Naive thymus-derived CD8-positive, alpha-beta T cell (primary cell): ENCODE measurements at places on chromosomes 13 and 19.

DNA sequence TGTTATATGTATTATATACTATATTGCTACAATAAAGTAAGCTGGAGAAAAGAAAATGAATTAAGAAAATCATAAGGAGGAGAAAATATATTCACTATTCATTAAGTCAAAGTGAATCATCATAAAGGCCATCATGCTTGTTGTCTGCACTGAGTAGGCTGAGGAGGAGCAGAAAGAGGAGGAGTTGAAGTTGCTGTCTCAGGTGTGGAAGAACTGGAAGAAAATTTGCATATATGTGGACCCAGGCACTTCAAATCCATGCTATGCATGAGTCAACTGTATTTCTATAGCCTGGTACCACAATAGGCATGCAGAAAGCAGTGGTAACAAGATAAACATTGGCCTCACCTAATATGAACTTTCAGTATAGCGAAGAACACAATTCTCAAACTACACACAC, 135.9 kb upstream of the SGCG start:
- no peak for DNase-seq

DNA sequence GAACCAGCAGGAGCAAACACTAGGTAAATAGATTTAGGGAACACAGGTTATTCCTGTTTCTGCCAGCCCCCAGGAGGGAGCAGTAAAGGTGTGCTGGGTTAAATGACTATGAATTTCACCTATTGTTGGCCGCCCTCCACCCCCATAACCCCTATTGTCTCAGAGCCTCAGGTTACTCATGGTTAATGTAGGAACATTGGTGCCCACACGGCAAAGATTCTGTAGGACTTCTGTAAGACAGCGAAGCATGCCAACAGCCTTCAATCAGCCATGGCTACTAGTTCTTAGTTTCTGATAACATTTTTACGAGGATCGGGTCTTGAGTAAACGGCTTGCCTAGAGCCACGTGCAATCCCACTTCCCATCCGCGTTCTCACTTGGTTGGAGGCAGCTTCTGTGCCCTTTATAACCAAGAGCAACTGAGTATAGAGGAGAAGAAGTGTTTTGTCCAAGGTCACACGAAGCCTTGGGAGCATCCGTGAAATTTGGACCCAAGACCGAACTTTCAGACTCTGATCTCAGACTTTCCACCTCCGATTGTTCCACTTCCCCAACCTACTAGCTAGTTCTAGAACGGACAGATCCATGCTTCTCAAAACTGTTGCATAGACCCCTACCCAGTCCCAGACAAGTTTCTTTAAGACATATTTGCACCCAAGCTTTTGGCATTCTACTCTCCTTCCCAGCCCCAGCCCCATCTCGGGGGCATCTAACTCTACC, 5.1 kb upstream of the CACNG8 start:
- DNase-seq: no peak

DNA sequence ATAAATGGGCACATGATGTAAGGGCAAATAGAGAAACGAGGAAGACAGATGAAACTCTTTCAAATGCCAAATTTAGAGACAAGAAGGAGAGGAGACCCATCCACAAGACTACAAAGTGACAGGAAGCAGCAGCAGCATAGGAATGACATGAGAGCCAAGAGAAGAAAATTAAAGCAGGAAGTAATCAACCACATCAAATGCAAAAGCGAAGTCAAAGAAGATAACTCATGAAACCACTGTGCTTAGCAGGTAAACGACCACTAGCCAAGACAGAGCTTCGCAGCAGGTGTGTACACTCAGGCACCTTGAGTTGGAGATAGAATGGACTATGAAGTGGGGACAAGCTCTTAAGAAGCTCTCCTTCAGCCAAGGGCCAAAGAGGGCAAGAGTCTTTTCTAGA, 64.1 kb downstream of the KLF12 start:
- peak; percentile 76 for DNase-seq

GRCh38 chr13:21638319-21639282, 32.3 kb upstream of the FGF9 start:
- DNase-seq: peak; percentile 52

GRCh38 chr19:54021932-54022331, 30.5 kb downstream of the CACNG6 start:
- DNase-seq: no peak

- DNase-seq: no peak
Measured at GRCh38 chr13:75855847-75856246, 219.7 kb downstream of the LMO7 start.

- DNase-seq: no peak
Measured at GRCh38 chr13:37209621-37210580, 104.4 kb upstream of the CSNK1A1L start.

GRCh38 chr19:39727070-39727800, 10.6 kb downstream of the CLC start:
- no peak for DNase-seq

GRCh38 chr13:25217023-25217885, 45.2 kb upstream of the AMER2 start:
- no peak for DNase-seq

DNA sequence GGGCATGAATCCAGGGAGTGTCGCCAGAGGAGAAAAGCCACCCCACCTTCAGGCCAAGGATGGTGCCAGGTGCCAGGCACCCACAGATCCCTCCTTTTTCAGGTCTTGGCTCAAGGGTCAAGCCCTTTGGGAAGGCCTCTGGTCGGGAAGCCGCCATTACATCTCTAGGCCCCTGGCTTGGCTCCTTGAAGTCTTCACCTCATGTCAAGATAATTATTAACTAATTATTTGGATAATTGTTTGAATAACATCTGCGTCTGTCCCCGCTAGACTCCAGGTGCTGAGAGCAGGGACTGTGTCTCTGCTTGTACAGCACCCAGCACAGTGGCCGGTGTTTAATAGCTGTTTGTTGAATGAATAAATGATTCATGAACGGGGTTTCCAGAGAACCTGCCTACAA, 1.2 kb downstream of the KLK13 start:
- no peak for DNase-seq

GRCh38 chr19:16281743-16282142, 42.9 kb upstream of the KLF2 start:
- no peak for DNase-seq

- no peak for DNase-seq
Measured at GRCh38 chr19:28065026-28065425, 1147.9 kb downstream of the UQCRFS1 start.

- no peak for DNase-seq
Measured at GRCh38 chr13:24511816-24512196, 772 bp downstream of the PARP4 start.

- peak; percentile 39 for DNase-seq
Measured at GRCh38 chr19:49157445-49158224, at the start of gene TRPM4. TSS of gene TRPM4 (plus strand) at chr19:49157792. CDS start at chr19:49157867, 75 bp downstream.

DNA sequence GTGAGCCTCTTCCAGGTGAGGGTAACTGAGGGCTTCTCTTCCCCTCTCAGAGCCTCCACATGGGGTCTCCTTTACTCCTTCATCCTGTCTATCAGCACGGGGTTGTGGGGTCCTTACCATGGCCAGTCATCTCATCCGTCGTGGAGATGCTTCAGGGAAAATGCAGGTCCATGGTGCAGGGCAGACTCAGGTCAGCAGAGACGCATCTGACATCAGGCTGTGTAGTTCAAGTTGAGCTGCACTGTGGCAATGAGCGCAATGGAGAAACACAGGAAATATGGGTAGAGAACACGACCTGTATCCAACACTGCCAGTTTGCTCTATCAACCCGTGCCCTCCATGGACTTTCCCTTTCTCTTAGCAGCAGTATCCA, 13.9 kb downstream of the LILRA5 start:
- no peak for DNase-seq

GRCh38 chr13:100209857-100210825, 121.2 kb downstream of the PCCA start:
- DNase-seq: no peak

GRCh38 chr19:9883231-9883758, 48.2 kb downstream of the PIN1 start:
- no peak for DNase-seq

DNA sequence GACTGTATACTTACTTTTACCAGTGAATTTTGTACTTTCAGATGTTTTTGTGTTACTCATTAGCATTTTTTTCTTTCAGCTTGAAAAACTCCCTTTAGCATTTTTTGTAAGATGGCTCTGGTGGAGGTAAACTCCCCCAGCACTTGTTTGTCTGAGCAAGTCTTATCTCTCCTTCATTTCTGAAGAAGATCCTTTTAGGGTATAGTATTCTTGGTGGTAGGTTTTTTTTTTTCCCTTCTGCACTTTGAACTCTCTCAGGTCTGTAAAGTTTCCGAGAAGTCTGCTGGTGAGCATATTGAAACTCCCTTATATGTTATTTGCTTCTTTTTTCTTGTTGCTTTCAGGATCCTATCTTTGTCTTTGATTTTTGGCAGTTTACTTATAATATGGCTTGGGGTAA, 35.1 kb downstream of the IGFL3 start:
- no peak for DNase-seq

DNA sequence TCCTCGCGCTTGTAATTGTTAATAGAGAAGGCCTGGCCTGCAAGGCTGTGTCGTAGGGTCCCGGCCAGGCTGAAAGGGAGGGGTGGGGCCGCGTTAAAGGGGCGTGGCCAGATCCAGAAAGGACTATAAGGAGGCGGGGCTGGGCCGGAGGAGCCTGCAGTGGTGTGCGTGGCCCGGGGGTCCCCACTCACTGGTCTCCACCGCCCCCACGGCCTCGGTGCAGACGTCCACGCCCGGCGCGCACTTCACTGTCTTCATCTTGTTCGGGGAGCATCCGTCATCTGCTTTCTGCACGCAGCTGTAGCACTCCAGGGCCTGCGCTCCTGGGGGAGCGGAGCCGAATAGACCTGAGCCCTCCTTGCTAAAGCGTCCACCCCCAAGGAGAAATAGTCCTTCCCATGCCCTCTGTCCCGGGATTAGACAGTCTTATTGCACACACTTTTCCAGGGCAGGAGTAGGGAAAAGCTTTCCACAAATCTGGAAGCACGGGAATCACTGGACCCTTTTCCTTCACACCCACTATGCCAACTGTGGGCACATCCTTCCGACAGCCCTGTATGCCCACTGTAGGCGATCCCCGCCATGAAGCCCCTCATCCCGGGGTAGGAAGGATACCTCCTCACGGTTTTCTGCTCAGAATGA, 1.2 kb downstream of the LYPD3 start:
- no peak for DNase-seq

DNA sequence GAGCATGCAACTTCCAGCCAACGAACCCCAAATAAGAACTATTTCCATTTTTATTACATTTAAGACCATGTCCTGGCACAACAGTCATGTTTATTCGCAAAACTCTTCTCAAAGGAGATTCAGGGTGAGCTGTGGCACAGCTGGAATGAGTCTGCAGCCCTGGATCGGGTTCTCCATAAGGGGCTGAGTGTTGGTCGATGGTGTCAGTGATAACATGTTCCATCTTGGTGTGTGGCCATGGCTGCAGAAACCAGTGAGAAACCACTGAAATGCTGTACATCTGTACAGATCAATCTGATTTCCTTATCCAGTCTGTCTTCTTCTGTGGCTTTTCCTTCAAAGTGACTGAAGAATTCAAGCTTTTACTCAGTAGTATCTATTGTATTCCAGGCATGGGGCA, 15.2 kb downstream of the FAM124A start:
- no peak for DNase-seq

GRCh38 chr19:4932711-4933110, 23.4 kb downstream of the UHRF1 start:
- no peak for DNase-seq

DNA sequence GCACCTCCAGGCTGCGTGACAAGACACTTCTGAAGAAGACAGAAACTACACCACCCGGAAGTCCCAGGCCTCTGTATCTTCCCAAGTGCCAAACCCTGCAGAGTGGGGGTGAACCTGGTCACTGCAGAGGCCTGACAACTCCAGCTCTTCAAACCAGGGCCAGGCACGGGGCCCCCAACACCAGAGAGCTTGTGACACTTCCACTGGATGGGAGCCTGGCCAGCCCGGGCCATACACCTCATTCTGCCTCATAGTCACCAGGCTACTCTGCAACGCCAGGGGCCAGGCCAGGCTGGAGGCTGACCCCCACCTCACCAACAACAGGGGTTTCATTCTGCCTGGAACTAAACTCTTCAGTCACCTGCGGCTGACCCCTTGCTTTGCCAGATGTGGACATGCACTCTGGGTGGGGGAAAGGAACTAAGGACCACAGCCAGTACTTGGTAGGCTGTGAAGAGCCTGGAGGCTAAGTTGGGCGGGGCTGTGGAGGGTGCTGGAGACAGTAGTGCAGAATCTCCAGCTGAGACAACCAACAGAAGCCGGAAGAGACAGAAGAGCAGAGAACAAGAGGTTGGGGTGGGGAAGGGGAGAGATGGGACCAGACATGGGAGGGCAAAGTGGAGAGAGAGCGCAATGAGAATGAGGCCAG, 23.0 kb downstream of the TUBA3C start:
- no peak for DNase-seq

DNA sequence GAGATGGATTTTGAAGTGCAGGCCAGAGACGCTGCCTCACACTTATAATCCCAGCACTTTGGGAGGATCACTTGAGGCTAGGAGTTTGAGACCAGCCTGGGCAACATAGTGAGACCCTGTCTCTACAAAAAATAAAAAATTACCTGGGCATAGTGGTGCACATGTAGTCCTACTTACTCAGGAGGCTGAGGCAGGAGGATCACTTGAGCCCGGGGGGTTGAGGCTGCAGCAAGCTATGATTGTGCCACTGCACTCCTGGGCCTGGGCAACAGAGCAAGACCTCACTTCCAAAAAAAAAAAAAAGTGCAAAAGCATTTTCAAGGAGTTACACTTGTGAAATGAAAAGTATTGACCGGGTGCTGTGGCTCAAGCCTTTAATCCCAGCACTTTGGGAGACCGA, 27.6 kb upstream of the FBXO17 start:
- DNase-seq: no peak

DNA sequence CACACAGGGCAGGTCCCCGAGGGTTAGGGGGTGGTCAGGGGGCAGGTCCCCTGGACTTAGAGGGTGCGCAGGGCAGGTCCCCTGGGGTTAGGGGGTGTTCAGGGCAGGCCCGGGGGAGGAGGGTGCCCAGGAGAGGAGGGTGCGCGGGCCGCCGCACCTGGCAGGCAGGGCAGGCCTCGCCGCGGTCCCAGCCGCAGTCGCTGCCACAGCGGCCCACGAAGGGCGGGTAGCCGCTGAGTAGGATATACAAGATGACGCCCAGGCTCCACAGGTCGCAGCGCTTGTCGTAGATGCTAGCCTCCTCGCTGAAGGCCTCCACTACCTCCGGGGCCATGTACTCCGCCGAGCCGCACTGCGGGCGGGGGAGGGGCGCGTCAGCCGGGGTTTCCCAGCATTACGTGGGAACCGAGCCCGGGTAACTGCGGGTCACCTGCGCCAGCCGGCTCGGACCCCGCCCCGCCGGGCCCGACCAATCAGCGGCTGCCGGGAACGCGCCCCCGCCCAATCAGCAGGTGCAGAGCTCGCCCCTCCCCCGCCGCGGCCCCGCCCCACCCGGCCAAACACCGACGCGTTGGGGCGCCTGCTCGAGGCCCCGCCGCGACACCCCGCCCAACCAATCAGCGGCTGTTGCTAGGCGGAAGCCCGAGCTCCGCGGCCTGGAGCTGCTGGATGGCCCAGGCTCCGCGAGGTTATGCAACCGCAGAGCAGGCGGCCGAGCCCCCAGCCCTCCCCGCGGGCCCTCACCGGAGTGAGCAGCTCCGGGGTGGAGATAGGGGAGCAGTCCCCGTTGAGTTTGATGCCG, 9.2 kb downstream of the MKNK2 start:
- peak; percentile 99 for DNase-seq
